H4 (cell line): ENCODE measurements at places on chromosomes 16 and 17. TPM values are rescaled to one million over a fixed set of nuclear protein-coding genes. Genes with fewer than 3 reads are reported as not detected.
A peak's percentile ranks its signal among the peaks of the same experiment; 100 is the strongest.

- peak; percentile 81 for DNase-seq
Measured at GRCh38 chr17:350706-351448, 1.7 kb downstream of the RPH3AL start.

DNA sequence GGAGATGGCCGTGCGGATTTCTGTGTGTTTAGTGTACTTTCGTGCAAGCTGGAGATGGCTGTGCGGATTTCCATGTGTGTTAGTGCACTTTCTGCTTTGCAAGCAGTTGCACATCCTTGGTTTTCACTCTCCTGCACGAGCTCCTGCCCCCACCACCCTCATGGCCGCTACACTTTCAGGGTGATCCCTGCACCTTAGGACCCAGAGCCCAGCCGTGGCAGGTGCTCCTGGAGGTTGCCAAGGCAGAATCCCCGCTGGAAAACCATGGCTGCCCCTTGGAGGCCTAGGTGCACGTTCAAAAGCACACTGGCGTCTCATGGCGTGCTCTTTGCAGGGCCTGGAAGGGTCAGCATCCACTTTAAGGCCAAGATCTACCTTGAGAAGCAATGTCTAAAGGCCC is 311.0 kb upstream of the TNRC6C start:
- no peak for DNase-seq

DNA sequence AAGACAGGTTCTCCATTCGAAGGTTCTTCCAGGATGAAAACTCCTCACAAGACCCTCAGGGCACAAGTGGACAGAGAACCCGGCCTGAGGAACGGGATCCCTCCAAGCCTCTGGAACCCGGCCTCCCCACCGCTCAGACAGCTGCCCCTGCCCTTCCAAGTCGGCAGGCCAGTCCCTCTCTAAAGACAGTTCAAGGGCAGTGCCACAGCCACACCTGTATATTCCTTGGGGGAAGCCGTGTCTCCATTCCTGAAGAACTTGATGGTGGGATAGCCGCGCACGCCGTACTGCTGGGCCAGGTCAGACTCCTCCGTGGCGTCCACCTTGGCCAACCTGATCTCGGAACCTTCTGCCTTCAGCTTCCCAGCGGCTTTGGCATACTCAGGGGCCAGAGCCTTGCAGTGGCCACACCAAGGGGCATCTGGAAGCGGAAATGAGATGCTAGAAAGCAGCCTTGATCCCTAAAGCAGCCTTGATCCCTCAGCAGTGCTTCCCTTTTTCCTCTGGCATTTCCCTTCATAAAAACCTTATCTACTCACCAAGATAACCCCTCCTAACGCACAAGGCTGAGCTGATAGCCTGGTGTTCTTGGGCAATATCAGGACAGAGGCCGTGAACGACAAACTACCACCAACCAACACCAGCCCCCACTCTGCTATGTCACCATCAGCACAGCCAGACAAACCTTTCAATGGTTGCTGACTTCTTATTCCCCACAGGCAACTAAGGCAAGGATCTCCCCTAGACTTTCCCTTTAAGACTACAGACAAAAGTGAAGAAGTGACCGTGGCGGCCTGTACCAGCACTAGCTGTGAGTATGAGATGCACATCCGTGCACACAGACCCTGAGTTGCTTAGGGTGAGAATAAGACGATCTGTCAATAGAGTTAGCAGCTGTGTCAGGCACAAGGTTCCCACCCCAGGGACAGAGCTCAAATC is 1.1 kb downstream of the P4HB start:
- DNase-seq = no peak

GRCh38 chr17:73017658-73018057 is 74.8 kb downstream of the SLC39A11 start:
- DNase-seq = no peak

- no peak for DNase-seq
Measured at GRCh38 chr17:48995304-48995973, 1.7 kb upstream of the IGF2BP1 start.

DNA sequence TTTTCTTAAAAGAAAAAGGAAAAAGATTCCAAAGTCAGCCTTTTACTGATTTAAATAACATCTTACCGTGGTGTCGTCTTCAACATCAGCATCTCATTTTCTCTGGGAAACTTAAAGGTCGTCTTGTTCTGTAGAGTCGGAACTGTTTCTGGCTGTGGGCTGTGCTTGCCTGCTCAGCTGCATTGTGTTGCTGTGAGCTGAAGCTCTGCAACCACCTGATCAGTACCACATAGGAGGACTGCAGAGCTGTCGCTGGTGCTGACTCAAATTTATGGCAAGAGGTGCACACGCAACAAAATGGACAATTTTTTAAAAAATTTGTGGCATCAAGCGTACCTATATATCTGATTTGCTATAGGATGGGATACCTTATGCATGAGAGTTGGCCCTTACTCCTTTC is at the start of gene OMG:
TSS of gene OMG (minus strand) at position 150 of the 400 bp plus-strand sequence. CDS start 908 bp downstream, outside the sequence.
- no peak for DNase-seq

- DNase-seq = peak; percentile 27
Measured at GRCh38 chr16:9139965-9140364, 48.5 kb downstream of the HAPSTR1 start.

ZMYND15 gene
- total RNA-seq = not detected in 2 replicates

GRCh38 chr17:80008383-80008840 is 27.3 kb downstream of the TBC1D16 start:
- peak; percentile 66 for DNase-seq

GRCh38 chr17:32271844-32272243 is 6.2 kb downstream of the RHBDL3 start:
- no peak for DNase-seq

DNA sequence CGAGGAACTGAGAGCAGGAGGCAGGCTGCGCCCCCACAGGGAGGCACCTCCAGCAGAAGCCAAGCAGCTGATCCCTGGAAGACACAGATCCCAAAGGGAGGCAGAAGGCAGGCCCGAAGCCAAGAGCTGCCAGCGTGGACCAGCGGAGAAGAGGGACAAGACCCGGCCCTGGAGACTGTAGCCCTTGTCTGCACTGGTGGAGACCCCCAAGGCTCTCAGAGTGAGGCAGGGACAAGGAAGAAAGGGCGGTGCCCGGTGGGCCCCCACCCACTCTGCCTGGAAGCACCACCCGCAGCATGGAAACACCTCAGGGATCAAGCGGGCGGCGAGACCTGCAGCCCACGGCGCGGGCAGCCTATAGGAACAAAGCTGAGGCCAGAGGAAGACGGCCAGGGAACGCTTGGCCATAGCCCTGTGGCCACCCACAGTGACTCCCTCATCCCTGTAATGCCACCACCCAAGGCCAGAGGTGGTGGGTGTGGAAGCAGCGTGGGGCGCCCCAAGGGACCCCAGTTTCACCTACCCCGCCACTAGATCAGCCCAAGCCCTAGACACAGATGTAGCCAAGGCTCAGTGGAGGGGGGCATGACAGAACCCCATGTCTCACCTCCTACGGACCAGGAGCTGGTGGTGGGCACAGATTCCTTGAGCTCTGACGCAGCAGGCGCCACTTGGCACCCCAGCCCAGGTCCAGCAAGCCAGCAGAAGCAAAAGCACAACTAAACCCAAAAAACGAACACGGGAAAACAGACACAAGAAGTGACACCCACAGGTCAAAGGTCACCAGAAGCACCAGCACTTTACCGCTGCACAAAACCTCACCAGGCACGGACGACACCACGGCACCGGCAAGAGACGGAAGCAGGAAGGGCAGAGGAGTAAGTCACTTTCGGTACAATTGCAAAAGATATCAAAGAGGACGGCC is 2.9 kb upstream of the SIRT7 start:
- DNase-seq = no peak

GRCh38 chr17:1414001-1414574 is 14.1 kb upstream of the YWHAE start:
- no peak for DNase-seq

NKD1 gene
- 0.16 and 0.21 TPM in 2 replicates for total RNA-seq

GRCh38 chr16:55494994-55495421 is 13.9 kb upstream of the LPCAT2 start:
- DNase-seq = peak; percentile 64

ZNF750 gene
- total RNA-seq = not detected in 2 replicates

SEPHS2 gene
- total RNA-seq = 7.3 and 8.9 TPM in 2 replicates

KRT32 gene
- total RNA-seq = not detected in 2 replicates

DNA sequence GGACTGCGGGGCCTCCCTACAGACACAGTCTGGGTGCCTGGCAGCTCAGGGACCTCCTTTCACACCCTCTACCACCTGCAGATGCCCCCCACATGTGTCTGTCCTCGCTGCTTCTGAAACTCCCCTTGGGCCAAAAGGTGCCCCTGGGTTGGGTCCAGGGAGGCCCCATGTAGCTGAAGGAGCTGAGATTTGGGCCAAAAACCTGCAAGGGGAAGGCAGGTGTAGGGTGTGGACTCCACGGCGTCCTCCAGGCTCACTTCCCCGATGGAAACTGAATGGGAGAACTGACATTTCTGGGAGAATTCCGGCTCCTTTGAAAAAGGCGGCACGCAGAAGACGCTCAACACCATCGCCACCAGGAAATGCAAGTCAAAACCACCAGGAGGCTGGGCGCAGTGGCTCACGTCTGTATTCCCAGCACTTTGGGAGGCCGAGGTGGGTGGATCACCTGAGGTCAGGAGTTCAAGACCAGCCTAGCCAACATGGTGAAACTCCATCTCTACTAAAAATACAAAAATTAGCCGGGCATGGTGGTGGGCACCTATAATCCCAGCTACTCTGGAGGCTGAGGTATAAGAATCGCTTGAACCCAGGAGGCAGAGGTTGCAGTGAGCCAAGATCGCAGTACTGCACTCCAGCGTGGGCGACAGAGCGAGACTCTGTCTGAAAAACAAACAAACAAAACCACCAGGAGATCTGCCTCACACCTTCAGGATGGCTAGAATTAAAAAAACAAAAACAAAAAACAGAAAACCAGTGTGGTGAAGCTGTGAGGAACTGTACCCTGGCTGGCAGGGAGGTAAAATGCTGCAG is 13.2 kb upstream of the BAIAP2 start:
- no peak for DNase-seq

GRCh38 chr17:74677558-74678466 is 34.9 kb downstream of the CD300LF start:
- peak; percentile 93 for DNase-seq

DNA sequence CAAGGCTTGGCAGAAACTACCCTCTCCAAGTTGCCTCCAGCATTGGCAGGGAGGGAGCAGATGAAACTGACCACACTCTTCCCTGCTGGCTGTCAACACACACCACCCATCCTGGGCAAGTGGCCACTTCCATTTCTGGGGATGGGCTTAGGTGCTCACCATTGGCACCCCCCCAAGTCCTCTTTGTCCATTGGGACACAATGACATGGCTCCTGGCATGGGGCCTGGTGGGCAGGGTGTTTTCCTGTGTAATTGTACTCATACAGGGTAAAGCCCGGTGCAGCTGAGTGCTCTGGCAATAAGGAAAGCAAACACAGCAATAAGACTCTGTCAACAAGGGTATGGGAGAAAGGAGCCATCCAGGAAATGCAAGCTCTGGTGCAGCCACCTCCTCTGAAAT is 22.6 kb downstream of the SCNN1B start:
- DNase-seq = peak; percentile 65

HOXB3 gene
- 2.0 and 5.6 TPM in 2 replicates for total RNA-seq

DNA sequence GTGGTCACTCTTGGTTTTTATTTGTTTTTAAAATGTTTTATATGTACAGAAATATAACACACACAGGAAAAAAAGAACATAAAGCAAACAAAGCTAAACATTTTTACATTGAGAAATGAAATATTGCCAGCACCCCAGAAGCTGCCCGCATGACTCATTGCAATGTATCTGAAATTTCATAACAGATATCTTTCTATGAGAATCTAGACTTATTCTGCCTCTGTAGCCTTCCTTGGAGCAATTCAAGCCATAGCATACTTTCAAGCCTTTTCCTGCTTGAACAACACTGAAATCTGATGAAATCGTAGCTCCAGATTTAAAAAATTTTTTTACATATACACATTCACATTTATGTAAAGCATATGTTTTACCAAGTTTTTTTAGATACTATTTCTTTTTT is 86.9 kb downstream of the RBBP6 start:
- no peak for DNase-seq

- no peak for DNase-seq
Measured at GRCh38 chr16:84294531-84295142, at the start of gene WFDC1. TSS of gene WFDC1 (plus strand) at chr16:84294878. CDS start at chr16:84294972, 94 bp downstream.

PRR15L gene
- not detected in 2 replicates for total RNA-seq

MYOCD gene
- total RNA-seq = 4.9 and 9.3 TPM in 2 replicates

DNA sequence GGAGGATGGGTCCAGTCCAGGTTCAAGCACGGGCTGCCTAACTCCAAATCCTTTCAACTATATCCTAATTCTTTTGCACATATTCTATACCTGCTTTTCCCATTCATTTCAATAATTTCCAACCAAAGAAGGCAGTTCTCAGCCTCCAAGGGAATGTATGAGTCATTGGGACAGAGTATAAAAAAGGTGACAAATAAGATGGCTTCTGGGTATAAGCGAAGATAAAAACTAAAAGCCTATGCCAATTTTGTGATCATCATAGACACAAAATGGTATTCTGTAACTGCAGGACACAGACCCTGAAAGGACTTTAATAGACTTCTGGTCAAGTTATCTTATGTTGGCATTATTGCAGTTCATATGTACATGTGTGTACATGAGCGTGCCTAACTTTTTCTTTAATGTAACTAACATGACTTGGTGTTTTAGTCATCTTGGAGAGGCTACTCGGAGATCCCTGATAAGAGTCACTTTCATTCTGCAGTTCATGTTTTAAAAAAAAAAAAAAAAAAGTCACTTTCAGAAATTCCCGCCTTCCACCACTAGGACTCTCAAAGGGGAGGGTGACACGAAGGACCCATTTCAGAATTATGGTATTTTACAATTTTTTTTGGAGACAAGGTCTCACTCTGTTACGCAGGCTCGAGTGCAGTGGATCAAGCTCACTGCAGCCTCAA is 17.3 kb downstream of the COG1 start:
- DNase-seq = no peak

SAMD14 gene
- total RNA-seq = 0.70 and 1.2 TPM in 2 replicates

DNA sequence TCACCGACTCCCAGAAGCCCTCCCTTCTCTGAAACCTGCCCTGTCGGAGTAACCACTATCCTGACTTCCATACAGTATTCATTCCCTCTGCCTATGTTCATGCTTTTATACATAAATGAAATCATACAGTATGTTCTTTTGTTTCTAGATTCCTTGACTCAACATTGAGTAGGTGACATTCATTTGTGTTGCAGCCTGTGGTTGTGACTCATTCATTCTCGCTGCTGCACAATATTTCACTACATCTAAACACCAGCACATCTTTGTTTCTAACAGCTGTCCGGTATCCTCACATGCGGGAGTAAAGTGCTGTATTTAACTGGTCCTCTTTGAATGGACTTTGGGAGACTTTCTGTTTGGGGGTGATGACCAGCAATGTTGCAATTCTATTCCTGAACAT is 135.0 kb upstream of the FOXF1 start:
- peak; percentile 67 for DNase-seq

TBC1D3I gene
- total RNA-seq = not detected in 2 replicates

SLFN12L gene
- total RNA-seq = 0.06 and 0.31 TPM in 2 replicates

EARS2 gene
- 22.1 and 28.0 TPM in 2 replicates for total RNA-seq

C17orf107 gene
- 0.08 TPM in 1 of 2 replicates, not detected in the other for total RNA-seq

GRCh38 chr16:30941600-30942425 is 7.1 kb upstream of the ORAI3 start:
- peak; percentile 70 for DNase-seq

- DNase-seq = peak; percentile 35
Measured at GRCh38 chr17:47789611-47790561, 31.7 kb downstream of the OSBPL7 start.

GRCh38 chr17:50059256-50059655 is 3.3 kb downstream of the ITGA3 start:
- DNase-seq = no peak
